ENCODE measurements at places on chromosomes 2 and 18.

DNA sequence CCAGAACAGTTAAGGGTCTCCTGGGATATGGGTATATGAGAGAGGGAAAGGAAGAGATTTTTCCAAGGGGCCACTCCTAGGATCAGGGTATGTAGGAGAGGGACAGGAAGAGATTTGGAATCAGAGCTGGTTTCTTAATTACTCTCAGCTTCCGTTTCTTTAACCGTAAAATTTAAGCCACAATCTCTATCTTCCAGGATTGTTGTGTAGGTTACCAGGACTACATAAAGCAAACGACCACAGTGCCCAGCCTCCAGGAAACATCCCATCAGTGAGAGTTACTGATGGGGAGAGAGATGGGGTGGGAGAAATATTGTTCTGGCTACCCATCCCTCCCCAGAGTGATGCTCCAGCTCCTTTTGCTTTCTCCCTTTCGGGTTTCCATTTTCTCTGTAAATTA, 114.6 kb upstream of the THUMPD2 start:
- DNase-seq: no peak

DNA sequence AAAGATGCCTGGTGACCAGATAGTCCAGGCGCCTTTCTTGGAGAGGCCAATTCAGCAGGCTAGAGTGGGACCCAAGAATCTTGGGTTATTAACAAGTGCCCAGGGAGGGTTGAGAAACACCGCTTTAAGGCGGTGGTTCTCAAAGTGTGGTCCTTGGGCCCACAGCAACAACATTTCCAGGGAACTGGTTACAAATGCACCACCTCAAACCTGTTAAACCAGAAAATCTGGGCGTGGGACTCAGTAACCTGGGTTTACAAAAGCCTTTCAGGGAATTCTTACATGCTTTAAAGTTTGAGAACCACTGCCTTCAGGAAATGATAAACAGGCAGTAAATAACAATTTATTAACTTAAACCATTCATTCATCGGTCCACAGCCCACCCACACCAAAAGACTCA, 92.5 kb downstream of the SP3 start:
- DNase-seq: no peak

DNA sequence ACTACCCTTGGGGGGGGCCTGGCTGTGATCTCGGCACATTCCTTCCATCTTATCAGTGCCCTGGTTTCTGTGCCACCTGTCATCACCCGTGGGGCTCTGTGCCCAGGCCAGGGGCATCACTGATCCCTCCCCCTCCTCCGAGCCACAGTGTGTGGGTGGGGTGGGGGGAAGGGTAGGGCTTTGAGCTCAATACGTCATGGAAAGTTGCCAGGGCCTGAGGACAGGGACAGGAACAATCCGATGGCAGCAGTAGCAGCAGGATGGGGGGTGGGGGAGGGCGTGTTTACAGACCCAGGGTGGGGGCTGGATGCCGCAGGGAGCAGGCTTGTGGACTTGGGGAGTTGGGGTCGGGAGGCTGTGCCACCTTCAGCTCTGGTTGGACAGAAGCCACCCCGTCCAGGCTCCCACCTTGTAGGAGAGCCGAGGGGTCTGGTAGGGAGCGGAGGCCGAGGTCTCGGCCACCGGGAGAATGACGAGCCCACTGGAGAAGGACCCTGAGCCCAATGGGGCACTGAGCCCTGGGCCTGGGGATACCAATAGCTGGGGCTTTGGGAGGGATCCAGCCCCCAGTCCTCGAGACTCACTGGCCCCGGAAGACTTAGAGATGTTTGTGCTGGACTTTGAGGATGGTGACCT, 3.5 kb downstream of the SLC4A3 start:
- no peak for DNase-seq

- DNase-seq: no peak
Observed at GRCh38 chr2:204665771-204666170, 120.5 kb downstream of the PARD3B start.

DNA sequence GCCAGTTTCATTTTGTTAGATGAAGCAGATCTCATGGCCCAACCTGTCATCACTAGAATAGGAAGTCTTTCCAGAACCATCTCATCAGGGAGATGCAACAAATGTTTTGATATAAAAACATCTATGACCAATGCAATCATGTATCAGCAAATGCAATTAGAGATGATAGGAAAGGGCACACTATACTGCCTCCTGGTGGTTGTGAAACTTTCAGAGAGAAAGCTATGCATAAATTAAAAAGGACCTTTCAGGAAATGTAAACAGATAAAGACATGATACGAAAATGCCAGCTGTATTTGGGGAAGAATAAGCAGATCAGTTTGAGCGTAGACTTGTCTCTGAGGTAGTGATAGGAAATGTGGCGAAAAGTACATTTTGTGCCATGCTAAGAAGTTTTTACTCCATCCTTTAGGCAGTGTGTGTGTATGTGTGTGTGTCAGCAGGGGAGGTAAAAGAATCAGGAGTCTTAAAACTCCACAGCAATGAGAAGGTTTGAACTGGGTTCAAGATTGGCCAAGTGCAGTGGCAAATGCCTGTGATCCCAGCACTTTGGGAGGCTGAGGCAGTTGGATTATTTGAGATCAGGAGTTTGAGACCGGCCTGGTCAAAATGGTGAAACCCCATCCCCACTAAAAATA, 479.3 kb downstream of the CPS1 start:
- no peak for DNase-seq

GRCh38 chr18:36757081-36757480, 71.7 kb downstream of the TPGS2 start:
- no peak for DNase-seq

GRCh38 chr2:24544456-24545115, 53.5 kb downstream of the NCOA1 start:
- DNase-seq: no peak

DNA sequence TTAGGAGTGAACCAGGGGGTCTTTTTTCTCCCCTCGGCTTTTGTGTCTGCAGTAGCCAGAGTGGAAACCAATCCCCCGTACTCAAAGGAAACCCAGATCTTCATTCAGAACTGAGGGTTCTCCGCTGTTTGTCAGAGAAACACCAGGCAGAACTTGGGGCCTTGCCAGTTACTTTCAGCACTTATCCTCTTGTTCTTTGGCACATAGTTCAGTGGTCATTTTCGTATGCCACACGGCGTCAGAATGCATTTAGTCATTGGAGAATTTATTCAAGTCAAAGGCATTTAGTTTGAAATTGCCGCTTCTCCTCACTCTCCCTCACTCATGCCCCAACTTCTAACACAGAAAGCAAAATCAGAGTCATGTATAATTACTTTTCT, 102.9 kb downstream of the CABLES1 start:
- no peak for DNase-seq

DNA sequence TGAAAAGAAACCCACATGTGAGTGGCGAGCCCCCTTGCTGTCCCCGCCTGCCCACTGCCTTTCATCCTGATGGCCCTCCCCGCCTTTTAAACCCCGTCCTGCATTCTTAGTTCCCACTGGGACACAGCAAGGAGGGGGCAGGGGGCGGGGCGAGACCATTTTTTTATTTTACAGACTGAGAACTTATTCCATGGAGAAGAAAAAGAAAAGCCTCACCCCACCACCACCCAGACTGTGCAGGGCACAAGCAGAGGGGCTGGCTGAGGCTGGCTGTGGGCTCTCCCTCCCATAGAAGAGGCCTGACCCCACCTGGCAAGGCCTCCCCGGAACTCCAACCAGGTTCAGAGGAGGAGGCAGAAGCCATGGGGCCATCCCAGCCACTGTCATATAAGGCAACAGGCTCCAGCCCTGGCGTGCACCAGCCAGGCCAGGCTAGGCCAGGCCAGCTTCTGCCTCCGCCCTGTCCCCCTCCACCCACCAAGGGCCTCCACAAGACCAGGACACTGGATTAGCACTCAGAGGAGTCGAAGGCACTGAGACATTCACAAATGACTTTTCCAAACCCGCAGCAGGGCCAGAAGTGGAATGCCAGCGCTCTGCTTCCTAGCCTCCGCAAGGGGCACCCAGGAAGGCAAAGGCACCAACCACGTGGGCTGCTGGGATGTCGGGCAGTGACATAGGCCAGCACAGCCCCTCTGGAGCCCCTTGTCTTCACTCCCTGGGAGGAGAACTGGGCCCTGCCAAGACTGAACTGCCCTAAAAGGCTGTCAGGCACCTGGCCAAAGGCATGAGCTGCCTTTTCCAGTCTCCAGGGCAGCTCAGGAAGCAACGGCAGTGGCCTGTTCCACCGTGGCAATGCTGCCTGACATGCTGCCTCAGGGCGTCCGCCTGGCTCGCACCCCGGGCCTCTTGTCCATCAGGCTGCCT, 37.5 kb upstream of the SEMA4C start:
- DNase-seq: no peak

DNA sequence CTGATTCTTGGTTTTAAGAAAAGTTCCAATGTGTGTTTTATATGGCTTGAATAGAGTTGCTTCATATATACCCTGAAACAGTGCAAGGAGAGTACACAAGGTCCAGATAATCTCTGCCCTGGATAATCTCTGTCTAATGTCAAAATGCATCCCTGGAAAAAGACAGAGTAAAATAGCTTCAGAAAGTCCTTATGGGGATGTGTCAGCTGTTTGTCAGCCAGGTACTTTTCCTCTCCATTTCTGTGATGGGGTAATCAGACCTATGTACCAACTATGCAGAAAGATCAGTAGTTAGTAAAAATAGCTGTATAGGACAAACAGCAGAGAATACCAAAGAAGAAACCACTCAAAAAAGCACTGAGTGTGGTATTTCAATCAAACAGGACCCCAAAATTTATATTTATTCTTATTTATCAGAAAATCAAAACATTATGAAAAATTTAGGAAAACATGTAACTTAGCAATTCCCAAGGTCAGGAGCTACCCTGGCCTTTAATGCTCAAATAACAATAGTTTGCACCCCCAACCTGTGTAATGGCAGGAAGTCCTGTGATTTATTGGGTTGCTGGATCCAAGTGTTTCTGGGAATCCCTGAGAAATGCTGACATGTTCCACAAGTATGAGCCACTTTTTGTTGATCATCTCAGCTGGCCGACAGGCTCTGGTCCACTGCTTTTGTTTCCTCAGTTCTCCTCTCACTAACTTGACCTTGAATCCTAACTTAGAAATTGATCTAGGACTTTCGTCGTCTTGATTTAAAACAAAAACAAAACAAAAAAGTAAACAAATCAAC, 69.6 kb downstream of the MDH1 start:
- DNase-seq: no peak

DNA sequence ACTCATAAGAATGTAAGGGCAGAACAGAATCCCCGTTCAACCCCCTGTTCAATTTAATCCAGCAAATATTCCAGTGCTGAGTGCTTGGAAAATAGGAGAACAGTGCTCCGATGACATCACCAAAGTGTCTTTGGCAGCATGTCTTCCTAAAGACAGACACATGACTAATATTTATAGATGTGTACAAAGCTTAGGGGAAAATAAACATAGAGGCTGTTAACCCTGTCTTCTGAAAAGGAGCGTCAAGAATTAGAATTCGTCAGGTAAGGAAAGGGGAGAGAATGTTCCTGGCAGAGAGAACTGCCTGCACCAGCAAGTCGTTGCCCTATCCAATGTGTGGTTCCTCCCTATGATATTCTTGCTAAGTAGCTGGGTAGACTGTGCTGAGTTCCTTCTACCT, 72.7 kb downstream of the PLB1 start:
- DNase-seq: no peak
